ENCODE measurements at places on chromosomes 4 and X. TPM values are rescaled to one million over a fixed set of nuclear protein-coding genes. Genes with fewer than 3 reads are reported as not detected.
A peak's percentile ranks its signal among the peaks of the same experiment; 100 is the strongest.

- no peak for DNase-seq
Observed at GRCh38 chr4:174397366-174398155, 113.8 kb downstream of the CEP44 start.

- no peak for DNase-seq
Observed at GRCh38 chr4:31575504-31575903, 855.3 kb downstream of the PCDH7 start.

- DNase-seq, result no peak
Observed at GRCh38 chrX:44503560-44503959, 39.1 kb downstream of the FUNDC1 start.

DNA sequence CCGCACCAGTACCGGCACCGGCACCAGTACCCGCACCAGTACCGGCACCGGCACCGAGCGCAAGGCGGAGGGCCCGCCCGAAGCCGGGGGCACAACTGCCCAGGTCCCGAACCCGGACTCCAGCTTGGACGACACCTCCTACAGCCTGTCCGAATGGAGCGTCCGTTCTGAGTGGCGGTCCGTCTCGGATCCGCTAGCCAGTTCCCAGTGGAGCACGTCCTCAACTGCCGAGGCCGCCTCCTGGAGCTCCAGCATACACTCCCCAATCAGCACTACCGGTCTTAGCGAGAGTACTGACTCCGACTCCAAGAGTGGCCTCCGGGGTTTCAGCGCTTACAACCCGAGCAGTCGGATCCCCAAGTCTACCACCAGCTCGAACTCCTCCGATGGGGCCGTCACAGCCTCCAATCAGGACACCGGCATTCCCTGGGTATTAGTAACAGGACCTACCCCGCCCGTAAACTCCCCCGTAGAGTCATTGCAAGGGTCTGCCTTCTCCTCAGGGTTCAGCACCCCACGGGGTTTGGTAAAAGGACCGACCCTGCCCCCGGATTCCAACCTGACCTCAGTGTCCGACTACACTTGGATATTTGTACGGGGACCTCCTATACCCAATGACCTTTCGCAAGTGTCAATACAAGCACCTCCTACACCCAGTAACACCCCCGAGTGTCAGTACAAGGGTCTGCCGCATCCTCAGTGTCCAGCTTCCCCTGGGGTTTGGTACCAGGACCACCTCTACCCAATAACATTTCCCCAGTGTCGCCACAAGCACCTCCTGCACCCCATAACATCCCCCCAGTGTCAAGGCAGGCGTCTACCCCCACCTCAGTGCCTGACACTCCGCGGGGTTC, 721 bp upstream of the MAOA start:
- DNase-seq, result peak; percentile 13

DNA sequence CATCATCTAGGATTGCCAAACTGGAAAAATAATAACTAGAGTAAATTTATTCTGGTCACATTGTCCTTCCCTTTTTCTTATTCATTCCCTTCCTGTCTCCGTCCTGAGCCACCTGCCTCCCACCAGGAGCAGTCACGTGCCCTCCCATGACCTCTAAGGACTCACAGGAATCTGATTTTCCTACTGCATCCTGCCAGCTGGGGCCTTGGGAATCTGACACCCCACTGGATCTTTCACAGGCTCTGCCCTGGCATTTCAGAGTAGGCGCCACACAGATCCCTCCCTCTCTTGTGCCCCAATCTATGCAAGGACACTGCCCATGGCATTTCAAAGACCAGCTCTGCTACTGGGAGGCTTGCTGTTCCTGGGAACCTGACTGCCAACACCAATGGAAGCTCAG, 520.5 kb downstream of the PPARGC1A start:
- no peak for DNase-seq

Gene NXF3
- total RNA-seq, result 0.38 TPM

DNA sequence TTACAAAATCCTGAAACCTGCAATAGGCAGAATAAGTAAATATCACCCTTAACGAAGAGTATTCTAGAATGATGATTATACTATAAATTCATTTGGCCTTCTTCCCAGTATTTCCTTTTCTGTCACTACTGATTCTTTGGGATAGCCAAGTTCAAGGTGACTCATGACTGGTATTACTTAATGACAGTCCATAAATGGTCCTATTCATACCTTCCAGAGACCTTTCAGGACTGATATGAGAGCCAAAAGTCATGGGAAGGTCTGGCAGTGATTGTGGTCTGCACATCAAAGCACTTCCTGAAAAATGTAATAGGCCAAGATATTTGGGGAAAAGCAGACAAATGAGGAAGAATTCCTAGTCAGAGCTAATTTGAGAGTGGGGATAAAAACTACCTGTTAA, 239.6 kb upstream of the FAM47A start:
- DNase-seq, result peak; percentile 13

- DNase-seq, result peak; percentile 0
Observed at GRCh38 chrX:87338510-87338909, 179.1 kb upstream of the KLHL4 start.

Gene SRPX
- total RNA-seq, result 71.2 TPM

Gene WNK3
- total RNA-seq, result 3.3 TPM

GRCh38 chrX:121802881-121803412, 755.5 kb downstream of the GLUD2 start:
- no peak for DNase-seq

- no peak for DNase-seq
Observed at GRCh38 chr4:107292979-107293378, 256.9 kb upstream of the DKK2 start.

DNA sequence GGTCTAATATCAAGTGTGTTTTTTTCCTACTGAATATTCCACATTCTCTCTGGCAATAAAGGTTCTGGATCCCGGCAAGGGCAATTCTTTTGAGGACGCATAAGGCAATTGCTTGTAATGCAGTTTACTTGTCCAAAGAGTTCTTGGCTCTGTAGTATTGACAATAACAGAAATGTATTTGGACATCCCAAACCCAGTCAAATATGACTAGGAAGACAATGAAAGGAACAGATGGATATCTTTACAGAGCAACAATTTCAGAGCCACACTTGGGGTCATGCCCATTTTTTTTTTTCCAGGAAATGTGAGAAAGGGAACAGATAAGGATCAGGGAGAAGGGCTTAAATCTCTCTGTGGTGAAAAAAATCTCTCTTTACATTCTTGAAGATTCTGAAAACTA, 12.2 kb downstream of the GK2 start:
- DNase-seq, result no peak

DNA sequence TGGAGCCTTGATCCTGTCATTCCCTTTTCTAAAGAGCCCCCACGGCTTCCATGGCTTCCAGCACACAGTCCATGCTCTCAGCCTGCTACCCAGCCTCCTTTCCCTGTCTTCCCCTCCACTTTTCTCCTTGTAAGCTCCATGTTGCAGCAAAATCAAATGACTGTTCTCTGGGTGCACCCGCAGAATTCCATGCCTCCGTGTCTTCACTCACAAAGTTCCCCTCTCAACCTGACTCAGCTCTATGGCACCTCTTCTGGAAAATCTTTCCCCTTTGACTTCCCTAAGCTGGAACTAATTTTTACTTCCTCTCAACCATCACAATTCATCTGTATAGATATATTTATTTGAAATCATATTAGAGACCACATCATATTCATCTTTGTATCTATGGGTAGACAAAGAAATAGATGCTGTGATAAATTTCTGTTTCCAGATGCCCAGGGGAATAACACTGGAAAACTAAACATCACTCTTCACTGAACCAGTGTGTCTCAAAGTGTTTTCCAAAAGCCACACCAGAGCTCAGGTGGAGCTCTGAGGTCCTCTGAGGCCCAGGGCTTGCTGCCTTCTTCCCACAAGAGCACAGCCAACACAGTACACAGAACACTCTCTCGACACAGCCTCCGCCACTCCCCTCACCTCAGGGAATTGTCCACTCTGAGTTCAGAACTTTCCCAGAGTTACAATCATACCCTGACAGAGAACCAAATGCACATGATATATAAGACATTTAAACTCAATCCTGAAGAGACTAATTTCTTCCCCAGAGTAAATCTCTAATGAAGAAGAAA, 3.3 kb downstream of the SETD7 start:
- no peak for DNase-seq

GRCh38 chr4:87848622-87849351, 16.0 kb downstream of the MEPE start:
- DNase-seq, result peak; percentile 52

GRCh38 chr4:54726907-54727306, 69.2 kb downstream of the KIT start:
- no peak for DNase-seq

DNA sequence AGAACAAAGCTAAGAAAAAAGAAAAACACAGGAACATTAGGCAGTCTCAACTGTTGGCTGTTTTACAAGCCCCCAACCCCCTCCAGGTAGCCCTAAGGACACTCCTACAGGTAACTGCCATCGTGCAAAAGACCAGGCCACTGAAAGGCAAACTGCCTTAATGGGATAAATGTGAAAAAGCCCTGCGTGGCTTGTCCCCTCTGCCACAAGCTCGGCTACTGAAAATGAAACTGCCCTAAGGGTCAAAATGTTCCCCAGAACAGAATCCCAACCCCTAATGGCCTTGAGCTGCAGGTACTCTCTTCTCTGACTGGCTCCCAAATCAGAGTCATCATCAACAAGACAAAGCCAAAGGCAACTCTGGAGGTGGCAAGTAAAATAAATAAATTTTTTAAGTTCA, 84.8 kb downstream of the MSN start:
- DNase-seq, result no peak

- DNase-seq, result peak; percentile 53
Observed at GRCh38 chr4:98746530-98746929, 88.1 kb upstream of the TSPAN5 start.

Gene CLTRN
- not detected for total RNA-seq

Gene DRD5
- not detected for total RNA-seq

- DNase-seq, result no peak
Observed at GRCh38 chr4:18435781-18436180, 414.2 kb upstream of the LCORL start.

Gene GPR143
- 1.4 TPM for total RNA-seq

DNA sequence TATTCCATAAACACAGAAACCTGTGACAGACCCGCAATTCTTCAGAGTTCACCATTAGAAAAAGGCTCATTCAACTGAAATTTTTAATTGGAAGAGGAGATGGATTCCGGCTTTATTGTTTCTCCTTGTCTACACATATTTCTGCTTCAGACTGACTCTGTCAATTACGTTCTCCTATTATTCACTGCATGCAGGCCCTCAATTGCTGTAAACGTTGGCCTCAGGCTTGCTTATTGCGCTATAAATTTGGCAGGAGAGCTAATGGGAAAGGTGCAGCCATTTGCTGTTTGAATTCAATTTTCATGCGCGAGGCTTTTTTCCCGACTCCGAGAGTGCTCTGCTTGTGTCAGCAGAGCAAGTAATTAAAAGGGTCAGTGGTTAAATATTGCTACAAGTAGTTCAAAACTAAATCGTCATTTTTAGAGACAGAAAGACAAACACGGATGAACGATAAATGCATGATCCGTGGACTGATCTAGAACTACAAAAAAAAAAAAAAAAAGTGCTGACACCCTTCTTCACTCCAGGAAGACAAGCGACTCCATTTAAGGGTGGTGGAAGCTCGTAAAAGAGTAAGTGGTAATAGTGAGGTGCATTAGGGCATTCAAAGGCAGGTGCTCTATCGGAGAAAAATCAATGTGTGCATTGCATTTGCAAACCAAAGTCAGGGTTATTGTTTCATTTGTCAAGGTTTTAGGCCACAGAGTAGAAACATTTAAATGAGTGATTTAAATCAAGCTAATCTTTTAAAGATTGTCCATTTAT, 841.6 kb upstream of the FRG1 start:
- DNase-seq, result no peak

- DNase-seq, result no peak
Observed at GRCh38 chrX:48715072-48715471, 18.5 kb downstream of the SUV39H1 start.

Gene NEIL3
- total RNA-seq, result 17.5 TPM

GRCh38 chr4:29540439-29541102, 1179.6 kb upstream of the PCDH7 start:
- DNase-seq, result peak; percentile 8

Gene ZFP92
- 2.0 TPM for total RNA-seq

Gene ERVMER34-1
- not detected for total RNA-seq

Gene NUP54
- 40.2 TPM for total RNA-seq
